ENCODE measurements at places on chromosomes 3 and 15.

DNA sequence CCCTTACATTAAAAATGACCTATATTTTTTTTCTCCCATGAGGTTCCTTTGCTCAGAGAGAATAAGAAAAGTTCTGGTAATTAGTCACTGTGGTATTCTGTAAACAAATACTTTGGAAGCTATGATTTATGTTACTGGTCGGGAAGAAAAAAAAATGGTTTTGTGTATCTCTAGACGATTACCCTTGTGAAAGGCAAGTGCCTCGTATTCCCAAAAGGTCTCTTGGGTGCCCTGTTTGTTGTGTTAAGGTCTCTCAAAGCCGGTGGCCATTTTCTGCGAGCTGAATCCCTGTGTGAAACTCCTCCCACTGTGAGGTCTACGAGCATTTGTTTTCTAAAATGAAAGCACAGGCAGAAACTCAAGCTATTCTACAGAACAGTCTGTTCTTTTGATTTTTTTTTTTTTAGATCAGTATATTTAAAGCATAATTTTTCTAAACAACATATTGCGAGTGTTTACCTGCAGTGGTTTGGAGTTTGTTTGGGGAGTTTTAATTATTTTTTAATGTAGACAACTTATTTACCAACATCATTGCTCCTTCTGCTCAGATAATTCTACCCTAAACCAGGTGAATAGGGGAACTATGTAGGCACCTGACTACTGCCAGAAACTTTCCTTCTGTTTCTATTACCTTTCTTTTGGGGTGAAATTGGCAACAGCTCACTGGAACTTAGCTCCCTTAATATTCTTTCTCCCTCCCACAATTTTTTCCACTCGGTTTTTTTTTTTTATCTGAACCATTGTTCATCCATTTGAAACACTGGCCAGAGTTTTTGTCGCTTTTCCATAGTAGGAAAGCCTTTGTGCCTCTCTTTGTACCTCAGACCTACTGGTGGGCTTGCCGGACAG is 44.0 kb downstream of the ZBTB38 start:
- peak; percentile 77 for DNase-seq

- no peak for DNase-seq
Observed at GRCh38 chr3:126630020-126630419, 24.9 kb downstream of the TXNRD3 start.

GRCh38 chr3:120170223-120170622 is 76.0 kb upstream of the GSK3B start:
- no peak for DNase-seq

- no peak for DNase-seq
Observed at GRCh38 chr3:179732661-179733348, 80.0 kb downstream of the USP13 start.

GRCh38 chr3:28267984-28268849 is 26.8 kb downstream of the CMC1 start:
- no peak for DNase-seq

DNA sequence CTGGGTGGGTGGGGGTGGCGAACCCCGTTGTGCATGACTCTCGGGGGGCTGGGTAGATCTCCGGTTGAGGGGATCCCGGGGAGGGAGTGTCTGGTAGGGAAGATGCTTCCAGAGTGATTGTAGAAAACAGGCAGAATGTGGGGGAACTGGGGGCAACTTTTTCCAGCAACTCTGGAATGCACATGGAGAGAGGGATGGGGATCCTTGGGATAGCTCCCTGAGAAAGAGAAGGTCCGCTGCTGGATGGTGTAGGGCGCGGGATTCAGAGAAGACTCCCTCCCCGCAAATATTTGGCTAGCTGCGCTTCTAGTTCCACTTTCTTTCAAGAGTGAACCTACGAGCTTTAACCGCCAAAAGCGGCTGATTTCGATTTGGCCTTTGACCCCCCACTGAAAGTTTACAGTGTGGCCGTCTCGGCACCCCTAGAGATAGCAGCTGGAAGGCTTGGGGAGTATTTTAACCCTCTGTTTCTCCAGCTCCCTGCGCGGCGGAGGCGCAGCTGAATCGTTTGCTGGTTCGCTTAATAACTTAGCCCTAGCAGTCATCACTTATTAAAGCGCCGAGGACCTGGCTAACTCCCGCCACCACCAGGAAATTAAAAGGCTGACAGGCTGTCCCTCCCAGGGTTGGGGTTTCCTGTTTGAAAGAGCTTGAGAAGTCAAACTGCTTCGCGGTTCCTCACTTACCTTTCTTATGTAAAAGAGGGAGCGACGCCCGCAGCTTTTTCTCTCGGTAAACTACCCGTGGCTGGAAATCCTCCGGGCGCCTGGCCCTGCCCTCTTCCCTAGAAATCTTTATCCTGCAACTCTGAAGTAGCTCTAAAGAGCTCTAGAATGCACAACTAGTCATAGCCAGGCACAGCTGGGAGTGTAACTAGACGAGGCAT is 1.2 kb downstream of the PHLDB2 start:
- DNase-seq: no peak

DNA sequence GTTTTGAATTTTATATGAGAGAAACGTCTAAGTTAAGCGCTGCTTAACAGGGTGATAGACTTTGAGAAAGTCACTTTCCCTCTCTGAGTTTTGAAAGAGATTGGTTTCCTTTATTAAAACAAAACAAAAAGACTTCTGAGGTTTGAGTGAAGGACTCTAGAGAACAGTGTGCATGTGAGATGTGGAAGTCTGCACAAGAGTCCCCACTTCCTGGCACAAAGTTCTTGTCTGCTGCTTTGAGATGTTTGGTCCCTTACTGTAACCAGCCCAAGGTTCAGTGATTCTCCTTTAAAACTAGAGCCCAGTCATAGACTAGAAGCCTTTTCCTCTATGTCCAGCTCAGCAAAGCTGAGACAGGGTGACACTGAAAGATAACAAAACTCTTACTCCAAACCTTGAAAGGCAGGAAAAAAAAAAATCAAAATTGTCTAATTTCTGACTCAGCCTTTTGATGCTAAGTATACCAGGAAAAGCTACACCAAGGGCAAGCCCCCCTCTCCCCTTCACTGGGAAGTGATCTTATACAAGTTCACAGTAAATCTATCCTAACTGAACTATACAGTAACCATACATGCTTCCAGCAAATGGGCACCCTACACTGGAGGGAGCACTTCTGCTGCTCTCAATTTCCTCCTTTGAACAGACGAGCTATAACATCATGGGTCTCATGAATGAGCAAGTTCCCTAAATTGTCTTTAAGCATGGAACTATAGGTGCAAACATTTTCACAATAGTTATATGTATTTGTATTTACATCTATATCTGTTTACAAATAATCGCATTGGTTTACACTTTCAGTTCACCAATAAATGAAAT is 2.3 kb downstream of the POPDC2 start:
- DNase-seq: no peak

DNA sequence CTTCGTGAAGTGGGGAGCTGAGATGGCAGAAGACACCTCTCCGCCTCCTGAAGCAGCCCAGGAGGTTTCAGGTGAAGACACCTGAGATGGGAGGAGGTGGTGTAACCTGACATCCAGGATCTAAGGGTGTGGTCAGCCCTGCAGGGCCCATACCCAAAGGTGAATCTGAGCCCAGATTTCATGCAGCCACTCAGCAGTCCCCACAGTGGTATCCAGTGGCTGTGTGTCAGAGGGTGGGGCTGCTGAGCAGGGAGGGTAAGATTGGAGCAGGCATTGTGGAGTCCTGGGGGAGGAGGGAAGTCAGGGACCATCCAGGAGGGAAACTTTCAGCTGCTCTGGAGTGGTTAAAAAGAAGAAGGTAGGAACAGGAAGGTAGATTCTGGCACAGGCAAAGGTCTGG is 46.0 kb upstream of the SMAD6 start:
- DNase-seq: no peak

GRCh38 chr15:57554812-57555179 is 36.9 kb upstream of the MYZAP start:
- DNase-seq: no peak

GRCh38 chr3:126350502-126351085 is 6.6 kb downstream of the KLF15 start:
- no peak for DNase-seq
